ENCODE measurements at places on chromosomes 5 and 9.

DNA sequence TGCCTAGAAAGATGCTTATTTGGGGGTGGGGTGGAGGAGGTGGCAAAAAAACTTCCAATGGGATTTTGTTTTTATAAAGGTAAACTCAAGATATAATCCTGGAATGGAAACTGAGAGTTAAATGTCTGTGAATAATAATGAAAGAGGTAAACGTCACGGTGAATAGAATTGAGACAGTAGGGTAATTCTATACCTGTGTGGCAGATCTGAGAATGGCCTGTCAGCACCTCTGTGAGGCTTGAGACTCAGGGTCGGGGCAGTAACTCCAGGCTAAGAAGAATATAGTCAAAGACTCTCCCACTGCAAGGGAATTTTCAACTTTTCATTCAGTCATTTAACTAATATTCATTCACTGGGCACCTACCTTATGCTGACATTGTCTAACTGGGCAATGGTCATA, 581.2 kb upstream of the ZNF608 start:
- DNase-seq = no peak

DNA sequence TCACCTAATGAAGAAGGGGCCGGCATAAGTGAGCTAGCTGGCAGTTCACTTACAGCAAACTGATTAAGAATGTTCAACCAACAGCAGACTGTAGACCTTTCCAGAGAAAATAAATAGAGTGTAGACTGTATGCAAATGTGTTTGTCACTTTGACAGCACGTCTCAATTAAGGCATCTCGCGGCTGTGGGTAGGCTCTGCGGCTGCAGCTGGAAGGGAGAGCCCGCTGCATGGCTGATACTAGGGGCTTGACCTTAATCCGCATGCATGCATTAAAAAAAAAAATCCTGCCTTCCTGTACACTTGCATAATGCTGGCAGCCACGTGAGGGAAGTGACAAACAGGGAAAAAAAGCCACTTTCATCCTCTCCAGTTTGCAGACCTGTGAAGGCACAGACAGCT, 82.3 kb downstream of the CRB2 start:
- DNase-seq = no peak

DNA sequence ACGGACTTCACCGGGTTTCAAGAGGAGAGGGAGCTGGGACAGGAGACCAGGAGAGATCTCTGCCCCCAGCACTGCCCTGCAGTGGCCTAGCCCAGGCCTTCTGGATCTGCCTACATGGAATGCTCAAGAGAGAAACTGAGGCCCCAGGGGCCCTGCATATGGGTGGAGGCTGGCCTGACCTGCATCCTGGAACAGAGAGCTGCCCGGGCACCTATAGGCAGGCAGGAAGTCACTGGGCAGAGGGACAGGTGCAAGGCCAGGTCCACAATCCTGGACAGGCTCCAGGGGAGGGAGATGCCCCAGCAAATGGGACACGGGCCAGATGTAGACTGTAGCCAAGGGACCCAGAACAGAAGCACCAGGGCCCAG, 98.5 kb upstream of the RUFY1 start:
- DNase-seq = no peak

DNA sequence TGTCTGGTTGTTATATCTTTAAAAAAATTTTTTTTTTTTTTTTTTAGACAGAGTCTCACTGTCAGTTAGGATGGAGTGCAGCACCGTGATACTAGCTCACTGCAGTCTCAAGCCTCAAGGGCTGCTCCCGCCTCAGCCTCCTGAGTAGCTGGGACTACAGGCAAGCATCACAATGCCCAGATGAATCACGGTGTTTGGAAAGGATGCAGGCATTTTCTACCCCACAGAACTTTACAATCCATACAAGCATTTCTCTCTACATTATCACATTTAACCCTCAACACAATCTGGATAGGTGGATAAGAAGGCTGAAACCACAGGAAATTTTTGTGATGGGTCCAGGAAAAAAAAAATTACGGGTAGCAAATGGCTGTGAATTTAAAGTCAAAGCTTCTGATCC, 5.8 kb upstream of the PCA3 start:
- DNase-seq = no peak

- DNase-seq = no peak
Observed at GRCh38 chr9:136858844-136859757, 7.0 kb downstream of the MAMDC4 start.

DNA sequence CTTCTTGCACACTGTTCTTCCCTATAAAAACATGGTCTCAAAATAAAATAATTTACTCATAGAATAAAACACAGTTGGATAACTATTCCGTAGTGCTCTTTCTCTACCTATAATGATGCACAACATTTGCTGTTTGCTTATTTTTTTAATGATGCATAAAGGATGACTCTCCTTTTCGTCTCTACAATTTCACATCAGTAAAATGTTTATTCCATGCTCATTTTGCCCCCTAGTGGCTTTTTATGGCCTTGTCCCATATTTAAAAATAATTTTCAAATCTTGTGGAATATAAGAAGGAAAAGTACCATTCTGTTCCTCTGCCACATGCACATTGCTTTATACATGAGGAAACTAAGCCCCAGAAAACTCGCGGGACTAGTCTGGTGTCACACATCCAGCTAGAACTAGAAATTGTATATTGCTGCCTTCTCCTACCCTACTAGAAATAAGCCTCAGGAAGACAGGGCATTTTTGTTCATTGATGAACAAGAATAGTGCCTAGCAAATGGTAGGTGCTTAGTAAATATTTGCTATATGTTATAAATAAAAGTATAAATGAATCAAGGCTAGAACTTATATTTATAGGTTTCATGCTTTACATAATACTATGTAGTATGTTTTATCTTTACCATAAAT, 12.7 kb downstream of the KCTD16 start:
- DNase-seq = peak; percentile 8

DNA sequence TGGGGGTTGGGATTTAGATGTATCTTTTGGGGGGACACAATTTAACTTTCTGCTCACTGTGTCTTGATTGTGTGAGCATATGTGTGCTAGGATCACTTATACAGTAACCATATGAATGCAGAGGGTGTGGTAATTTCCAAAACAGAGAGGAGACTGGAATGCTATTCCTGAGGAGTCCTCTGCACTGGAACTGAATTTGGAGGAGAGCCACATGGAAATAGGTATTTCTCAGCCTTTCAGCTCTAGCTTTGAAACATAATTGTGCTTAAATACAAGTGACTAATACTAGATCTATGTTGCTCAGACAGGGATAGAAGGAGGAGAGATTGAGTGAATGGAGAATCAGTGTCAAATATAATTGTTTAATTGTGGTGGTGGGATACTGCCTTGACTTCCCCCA, 45.5 kb downstream of the FOCAD start:
- no peak for DNase-seq

- DNase-seq = no peak
Observed at GRCh38 chr5:148938522-148938882, 112.1 kb downstream of the ADRB2 start.

- DNase-seq = no peak
Observed at GRCh38 chr9:254516-254915, 39.9 kb downstream of the DOCK8 start.

DNA sequence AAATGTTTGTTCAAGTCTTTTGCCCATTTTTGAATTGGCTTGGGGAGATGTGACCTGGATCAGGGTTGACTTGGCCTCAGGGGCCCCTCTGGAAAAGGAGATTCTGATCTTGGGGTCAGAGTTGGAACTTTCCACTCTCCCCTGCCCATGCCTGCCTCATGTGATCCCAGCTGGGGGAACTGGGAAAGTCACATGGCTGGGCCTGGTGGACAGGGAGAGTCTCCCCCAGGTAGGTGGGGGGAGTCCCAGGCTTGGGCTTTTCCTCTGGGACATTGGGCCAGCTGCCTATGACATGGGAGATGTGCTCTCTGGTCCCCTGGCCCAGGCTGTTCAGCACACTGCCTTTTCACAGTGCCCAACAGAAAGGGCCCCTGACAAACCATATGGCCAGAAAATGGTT, 60.7 kb downstream of the NDST1 start:
- DNase-seq = no peak

GRCh38 chr5:140243706-140244250, 59.1 kb downstream of the PFDN1 start:
- peak; percentile 92 for DNase-seq

- no peak for DNase-seq
Observed at GRCh38 chr5:172680921-172681320, 39.9 kb downstream of the NEURL1B start.

- DNase-seq = no peak
Observed at GRCh38 chr5:122844136-122844909, 1.1 kb upstream of the SNX24 start.

DNA sequence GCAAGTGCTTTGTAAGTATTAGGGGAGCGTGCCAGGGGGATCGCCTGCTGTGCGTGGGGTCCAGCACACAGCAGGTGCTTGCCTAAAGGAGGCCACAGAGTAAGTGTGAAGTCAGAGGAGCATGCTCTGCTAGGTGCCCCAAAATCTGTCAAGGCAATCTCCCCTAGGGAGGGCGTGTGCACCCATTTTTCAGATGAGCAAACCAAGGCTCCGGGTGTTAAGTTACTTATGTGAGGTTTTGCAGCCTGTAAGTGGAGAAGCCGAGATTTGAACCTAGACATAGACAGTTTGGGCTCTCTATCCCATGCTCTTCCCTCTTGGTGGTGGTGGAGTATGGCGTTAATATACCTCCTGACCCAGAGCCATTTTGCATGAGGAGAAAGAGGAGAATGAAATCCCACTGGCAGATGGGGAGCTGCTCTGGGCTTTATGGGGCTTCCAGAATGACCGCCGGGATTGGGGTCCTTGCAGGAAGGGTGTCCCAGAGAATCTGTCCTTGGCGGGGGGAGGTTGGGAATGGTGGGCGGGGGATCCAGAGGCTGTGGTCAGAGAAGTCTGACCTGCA, 14.1 kb downstream of the NDST1 start:
- DNase-seq = no peak

- no peak for DNase-seq
Observed at GRCh38 chr5:98917433-98917832, 11.4 kb downstream of the CHD1 start.

GRCh38 chr5:30540150-30540549, 653.3 kb upstream of the CDH6 start:
- no peak for DNase-seq

GRCh38 chr5:96054311-96055030, 92.8 kb upstream of the ELL2 start:
- DNase-seq = no peak

- DNase-seq = no peak
Observed at GRCh38 chr5:39517800-39518199, 93.0 kb upstream of the DAB2 start.

- no peak for DNase-seq
Observed at GRCh38 chr5:7686794-7687193, 164.1 kb downstream of the CFAP90 start.

- DNase-seq = no peak
Observed at GRCh38 chr5:169609716-169610115, 26.1 kb downstream of the SPDL1 start.

DNA sequence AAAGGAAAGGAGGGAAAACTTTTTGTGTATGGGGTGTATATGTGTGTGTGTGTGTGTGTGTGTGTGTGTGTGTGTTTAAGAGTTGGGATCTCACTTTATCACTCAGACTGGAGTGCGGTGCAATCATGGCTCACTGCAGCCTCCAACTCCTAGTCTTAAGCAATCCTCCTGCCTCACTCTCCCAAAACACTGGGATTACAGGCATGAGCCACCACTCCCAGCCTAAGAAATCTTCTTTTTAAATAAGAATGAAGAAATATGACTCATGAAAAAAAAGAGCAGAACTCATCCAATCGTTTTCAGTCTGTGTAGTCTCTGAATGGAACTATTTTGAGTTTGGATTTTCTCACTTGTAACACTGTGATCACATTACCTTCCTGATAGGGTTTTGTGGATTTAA, 601.5 kb downstream of the ACTL7B start:
- no peak for DNase-seq

GRCh38 chr9:95920017-95920416, 44.5 kb downstream of the ERCC6L2 start:
- DNase-seq = no peak

GRCh38 chr9:135329571-135330306, 149.8 kb upstream of the PPP1R26 start:
- DNase-seq = peak; percentile 77

DNA sequence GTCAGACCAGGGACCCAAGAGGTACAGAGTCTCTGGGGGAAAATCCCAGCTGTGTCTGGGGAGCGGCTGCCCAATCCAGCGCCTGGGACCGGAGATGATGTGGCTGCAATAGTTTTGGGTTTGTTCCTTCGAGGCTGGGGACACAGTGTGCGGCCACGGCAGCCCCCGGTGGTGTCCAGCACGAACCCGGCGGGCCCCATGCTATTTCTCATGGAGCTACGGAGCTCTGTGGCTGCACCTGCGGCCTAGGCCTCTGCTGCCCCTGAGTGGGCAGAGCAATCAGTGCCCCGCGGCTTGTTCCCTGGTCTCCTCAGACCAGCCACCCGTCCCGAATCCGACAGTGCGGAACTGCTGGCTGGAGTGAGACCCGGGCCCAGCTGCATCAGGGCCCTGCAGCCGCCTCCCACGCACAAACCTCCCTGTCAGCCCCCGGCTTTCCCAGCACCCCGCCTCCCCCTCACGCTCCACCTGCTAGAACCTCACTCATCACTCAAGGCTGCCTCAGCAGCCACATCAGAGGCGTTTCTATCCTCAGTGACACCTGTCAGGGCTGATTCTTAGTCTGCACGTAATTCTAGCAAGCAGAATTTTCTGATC, 29.0 kb downstream of the SARDH start:
- DNase-seq = no peak

DNA sequence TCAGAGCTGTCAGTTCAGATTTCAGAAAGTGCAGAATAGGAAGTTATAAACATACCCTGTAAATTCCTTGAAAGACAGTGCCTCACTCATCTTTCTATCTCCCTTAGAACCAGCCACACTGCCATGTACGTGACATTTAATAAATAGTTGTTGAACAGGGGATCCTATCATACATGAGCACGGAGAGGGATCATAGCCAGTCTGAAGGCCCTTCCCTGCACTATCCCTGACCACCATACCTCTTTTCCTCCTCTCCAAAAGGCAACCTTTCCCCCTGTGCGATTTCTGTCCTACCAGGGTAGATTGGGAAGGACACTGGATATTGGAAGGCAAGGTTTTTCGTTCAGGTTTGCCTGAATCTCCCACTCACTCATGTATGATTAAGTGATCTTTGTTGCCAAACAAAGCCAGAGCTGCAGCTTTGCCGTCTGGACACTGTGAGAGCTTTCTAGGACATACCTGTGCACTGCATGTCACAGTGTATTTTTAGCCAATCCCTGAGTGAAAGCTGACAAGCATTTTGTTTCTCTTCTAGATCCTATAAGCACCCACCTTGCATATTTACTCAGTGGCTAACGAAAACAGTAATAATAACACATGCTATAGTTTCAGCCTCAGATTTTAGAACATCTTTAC, 986.5 kb upstream of the WWC1 start:
- DNase-seq = no peak
